NCI-H2081 treated with DMSO at 0.1 percent for 48 hours (cell line): ENCODE measurements at places on chromosomes 5 and 9.

DNA sequence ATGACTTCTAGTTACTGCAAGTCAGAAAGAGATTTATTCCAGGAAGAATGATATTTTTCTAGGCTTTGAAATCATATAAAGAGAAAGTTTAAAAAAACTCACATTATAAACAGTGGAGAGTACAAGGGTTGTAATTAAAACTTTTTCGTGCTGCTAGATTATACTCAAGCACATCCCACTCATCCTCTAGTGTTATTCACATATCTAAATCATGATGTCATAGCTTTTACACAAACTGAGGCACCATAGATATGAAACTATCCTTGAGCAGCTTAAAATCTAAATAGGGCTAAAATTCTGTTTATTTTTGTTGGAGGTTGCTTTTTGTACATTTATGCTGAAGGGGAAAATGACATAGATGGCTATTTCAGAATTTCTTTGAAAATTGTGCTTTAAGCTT lies 30.0 kb downstream of the TENT2 start:
- DNase-seq = no peak

GRCh38 chr5:55303238-55303690 lies 4.2 kb downstream of the DHX29 start:
- DNase-seq = no peak

GRCh38 chr5:94793816-94794198 lies 175.3 kb downstream of the SLF1 start:
- no peak for DNase-seq

DNA sequence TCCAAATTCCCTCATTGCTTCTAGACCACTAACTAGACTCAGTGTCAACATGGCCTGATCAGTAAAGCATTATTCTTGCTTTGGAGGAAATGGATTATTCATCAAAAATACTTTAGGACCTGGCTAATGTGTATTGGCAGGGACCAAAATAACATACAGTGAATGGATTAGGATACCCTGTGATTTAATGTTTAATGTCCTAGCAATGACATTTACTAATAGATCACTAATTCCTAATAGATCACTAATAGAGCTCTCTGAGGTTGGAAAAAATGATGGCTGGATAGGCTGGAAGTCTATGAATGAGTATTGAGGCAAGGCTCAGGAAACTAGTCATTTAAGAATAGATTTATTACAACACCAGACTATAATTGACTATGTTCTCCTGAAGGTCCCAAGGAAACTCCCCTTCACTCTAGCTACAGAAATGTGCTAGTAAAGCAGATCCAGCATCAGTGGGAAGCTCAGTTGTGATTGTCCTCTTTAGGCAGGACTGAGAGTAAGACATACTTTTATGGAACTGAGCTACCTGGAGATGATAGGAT lies 46.1 kb upstream of the CHSY3 start:
- DNase-seq = no peak

DNA sequence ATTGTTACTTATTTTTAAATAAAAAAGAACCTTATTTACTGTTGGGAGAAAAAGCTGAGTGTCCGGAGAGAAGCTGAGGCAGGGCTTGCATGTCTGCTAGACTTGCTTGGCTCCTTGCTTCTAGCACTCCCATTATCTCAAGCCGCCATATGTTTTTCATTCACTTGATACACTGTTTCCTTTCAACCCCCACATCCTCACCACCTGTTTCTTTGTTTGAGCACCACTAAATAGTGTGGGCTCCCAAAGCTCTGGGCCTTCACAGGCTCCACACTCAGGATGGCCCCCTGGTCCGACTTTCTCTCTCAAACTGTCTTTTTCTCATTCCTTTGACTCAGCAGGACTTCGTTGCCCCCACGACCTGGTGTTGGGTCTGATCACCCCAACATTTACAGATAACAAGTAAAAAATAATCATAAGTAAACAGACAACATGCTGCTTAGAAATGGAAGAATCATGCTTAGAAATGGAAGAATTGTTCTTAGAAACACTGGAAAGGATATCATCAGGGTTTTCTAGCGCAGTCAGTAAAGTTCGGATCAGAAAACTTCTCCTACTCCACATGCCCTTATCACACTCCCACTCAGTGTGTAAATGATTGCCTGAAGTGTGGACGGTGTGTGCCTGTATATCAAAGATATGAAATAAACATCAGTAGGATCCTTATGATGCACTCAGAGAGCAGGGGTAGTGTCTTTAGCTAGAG lies 58.5 kb downstream of the APTX start:
- no peak for DNase-seq

GRCh38 chr5:168159425-168159824 lies 132.0 kb upstream of the WWC1 start:
- DNase-seq = no peak

- DNase-seq = no peak
These were observed 526.2 kb upstream of the CDH6 start for GRCh38 chr5:30667293-30667692.

- no peak for DNase-seq
These were observed 77.7 kb downstream of the HOMER1 start for GRCh38 chr5:79436224-79436623.

DNA sequence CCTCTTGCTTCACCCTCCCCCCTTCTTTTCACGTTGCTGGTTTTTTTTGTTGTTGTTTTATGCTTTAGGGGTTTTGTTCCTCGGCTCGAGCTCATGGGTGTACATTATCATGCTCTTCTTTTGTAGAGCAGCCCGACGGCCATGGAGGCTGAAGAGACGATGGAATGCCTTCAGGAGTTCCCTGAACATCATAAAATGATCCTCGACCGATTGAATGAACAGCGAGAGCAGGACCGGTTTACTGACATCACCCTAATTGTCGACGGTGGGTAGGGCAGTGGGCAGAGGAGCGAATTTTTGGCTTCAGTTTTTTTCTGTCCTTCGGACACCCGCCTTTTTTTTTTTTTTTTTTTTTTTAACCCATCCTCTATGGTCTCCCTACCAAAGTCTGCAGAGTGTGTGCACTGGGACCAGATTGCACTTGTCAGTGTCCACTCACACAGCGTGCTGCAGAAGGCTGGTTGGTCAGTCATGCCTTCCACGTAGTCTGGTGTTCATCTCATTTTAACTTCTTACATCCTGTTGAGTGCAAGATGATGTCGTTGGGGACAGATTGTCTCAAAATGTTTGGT lies 1.3 kb downstream of the ZNF131 start:
- no peak for DNase-seq

DNA sequence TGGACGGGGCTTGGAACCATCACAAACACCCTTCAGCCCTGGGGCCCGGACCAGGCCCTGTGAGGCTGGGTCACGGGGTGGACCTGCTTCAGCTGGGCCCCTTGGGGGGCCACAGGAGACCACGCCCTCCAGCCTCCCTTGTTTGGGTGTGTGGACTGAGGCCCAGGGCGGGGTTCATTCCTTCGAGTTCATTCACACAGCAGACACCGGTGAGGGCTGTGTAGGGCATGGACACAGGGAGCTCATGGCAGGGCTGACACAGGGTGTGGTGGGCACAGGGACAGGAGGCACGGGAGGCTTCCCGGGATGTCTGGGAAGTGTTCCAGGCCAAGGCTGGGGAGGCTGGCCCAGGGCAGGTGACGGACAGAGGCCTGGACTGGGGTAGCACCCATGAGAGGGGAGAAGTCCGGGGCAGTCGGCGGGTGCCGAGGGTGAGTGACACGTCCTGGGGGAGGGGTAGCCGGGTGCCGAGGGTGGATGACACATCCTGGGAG lies 8.9 kb downstream of the DNLZ start:
- DNase-seq = no peak

DNA sequence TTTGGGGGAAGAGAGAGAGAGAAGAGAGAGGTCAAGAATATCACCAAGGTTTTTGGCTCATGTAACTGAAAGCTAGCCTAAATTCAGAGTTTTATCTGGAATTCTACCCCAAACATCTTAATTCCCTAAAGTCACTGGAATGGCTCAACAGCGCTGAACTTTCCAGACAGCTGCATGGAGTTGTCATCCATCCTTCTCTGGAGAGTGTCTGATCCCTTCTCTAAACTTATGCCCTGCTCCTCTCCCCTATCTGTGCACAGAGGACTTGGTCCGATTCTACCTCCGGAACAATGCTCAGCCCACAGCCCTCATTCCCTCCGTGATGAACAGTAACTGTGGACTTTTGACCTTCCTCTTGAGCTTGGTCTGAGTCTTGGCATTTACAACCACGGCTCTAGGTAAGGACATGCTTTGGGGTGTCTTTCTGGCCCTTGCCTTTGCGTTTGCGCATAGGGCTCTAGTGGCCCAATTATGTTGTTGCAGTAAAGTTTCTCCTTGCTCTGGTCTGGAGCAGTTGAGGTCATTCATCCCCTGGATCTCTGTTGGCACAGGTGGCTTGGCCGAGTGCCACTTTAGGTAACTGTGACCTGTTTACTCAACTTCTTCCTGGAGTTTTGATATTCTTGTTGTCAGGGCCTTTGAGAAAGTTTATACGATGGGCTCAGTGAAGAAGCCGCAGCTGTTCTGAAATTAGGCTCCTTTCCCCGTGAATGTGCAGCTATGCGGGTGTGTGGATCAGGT lies 18.3 kb upstream of the CD180 start:
- no peak for DNase-seq

- DNase-seq = no peak
These were observed 66.0 kb downstream of the RASEF start for GRCh38 chr9:82996941-82997340.

- no peak for DNase-seq
These were observed 339.0 kb upstream of the KIF2A start for GRCh38 chr5:61966997-61967396.

- DNase-seq = no peak
These were observed 1284.1 kb upstream of the ACO1 start for GRCh38 chr9:31100311-31100710.

DNA sequence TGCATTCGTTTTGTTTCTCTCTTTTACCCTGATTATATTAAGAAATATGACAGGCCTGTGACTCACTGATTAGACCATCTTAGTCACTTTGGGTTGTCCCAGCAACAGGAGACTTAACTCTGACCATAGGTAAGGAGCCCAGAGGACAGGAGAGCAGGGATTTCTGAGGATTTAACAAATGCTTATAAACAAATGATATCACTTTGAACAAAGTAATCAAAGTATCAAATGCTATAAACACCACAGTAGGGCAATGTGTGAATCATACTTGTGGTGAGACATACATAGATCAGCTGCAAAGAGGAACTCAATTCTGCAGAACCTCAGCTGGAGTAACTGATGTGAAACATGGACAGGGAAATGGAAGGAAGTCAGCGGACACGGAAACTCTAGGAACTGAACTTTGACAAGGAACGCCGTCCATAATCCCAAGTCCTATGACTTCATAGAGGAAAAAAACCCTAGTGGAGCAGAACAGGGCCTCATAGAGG lies 190.6 kb upstream of the MSX2 start:
- no peak for DNase-seq

DNA sequence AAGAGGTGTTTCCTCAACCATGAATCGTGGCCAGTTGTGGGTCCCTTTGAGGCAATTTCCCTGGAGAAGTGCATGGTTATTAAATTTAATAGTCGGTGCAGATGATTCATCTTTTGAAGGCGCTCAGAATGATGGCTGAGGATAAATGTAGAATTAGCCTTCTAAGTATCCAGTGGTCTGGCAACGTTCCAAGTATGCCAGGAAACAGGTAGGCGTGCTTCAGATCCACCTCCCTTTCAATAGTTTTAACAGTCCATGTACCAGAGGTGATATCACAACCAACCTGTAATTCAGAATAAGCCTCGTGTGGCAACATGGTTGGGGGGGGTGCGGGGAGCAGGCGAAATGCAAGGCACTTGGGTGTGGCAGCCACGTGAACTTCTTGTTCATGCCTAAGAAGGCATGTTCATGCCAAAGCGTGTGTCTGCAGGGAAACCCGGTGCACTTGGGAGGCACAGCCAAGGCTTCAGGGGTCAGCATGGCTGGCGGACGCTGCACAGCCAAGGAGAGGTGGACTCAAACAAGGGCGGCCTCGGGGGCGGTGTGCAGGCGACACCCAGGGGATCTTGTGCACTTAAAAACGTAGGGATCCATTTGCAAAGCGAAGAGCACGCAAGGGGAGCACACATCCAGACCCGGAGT lies 5.2 kb upstream of the NKD2 start:
- DNase-seq = peak; percentile 73

DNA sequence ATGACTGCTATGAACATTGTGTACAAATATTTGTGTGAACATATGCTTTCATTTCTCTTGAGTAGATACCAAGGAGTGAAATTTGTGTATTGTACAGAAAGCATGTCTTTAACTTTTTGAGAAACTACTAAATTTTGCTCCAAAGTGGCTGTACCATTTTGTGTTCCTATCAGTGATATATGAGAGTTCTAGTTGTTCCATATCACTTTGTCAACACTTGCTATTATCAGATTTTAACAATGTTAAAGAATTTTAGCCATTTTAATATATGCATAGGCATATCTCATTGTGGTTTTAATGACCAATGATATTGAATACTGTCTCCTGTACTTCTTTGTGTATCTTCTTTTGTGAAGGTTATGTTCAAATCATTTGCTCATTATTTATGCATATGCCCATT lies 142.9 kb upstream of the NR3C1 start:
- no peak for DNase-seq

DNA sequence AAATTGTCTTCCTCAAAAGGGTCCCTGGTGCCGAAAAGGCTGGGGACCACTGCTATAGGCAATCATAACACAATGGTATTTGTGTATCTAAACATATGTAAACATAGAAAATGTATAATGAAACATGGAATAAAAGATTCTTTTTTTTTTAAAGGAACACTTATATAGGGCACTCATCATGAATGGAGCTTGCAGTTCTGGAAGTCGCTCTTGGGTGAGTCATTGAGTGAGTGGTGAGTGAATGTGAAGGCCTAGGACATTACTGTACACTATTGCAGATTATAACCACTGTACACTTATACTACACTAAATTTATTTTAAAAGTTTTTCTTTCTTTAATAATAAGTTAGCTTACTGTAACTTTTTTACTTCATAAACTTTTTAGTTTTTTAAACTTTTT lies 176.4 kb downstream of the ARRDC3 start:
- no peak for DNase-seq

GRCh38 chr5:9888501-9888901 lies 258.4 kb upstream of the TAS2R1 start:
- DNase-seq = no peak

GRCh38 chr9:110444911-110445310 lies 107.2 kb upstream of the TXNDC8 start:
- DNase-seq = no peak

DNA sequence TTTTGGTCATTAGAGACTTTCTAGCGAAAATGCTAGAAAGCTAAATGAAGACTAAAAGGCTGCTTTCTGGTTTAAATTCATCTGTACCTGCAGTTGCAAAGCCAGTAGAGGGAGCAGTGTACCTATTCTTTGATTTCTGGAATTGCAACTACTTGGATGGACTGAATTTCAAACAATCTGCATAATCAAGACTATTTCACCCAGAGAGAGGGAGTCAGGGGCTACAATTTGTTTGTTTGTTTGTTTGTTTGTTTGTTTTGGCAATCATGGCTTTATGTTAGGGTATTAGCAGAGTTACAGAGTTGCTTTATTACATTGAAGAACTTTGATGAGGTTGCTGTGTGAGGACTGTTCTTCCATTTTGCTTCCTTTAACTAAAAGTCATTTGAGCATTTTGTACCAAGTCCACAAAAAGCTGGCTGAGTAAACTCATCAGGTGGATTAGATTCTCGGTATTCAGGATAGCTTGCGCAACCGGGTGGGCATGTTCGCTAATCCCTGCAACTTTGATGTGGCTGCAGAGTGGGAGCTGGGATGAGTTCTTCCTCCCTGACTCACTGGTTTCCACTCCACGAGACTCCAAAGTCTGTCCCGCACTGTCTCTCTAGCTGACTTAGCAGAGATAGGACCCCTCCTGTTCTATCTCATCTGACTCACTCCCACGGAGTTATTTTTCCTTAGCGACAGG lies 80.0 kb upstream of the TUT7 start:
- DNase-seq = no peak

GRCh38 chr5:42840842-42841567 lies 29.3 kb upstream of the SELENOP start:
- no peak for DNase-seq
